ENCODE measurements at places on chromosomes 2 and 18. TPM values are rescaled to one million over a fixed set of nuclear protein-coding genes. Genes with fewer than 3 reads are reported as not detected.

The PRKAG3 gene
- not detected for total RNA-seq

The MDH1B gene
- total RNA-seq, result 3.3 TPM

- H3K4me1 ChIP-seq, result no peaks in the 10 kb centered on the region
- DNase-seq, result no peak
- no peaks in the 10 kb centered on the region for H3K36me3 ChIP-seq
- H3K27ac ChIP-seq, result no peak overlapping the region
These were observed 23.2 kb downstream of the DOCK10 start for GRCh38 chr2:225019105-225019504.

The PLA2R1 gene
- 4.4 TPM for total RNA-seq

GRCh38 chr2:24682304-24682703 is 110.9 kb downstream of the PTRHD1 start:
- no peak overlapping the region for H3K4me3 ChIP-seq
- H3K27me3 ChIP-seq, result no peaks in the 10 kb centered on the region
- H3K27ac ChIP-seq, result no peak overlapping the region
- H3K36me3 ChIP-seq, result peaks cover 3% of the 10 kb centered on the region

The LOXHD1 gene
- 0.30 TPM for total RNA-seq

- peaks cover 44% of the 10 kb centered on the region for H3K36me3 ChIP-seq
- no peaks in the 10 kb centered on the region for H3K27me3 ChIP-seq
- no peak overlapping the region for H3K27ac ChIP-seq
- DNase-seq, result no peak
- peaks cover 22% of the 10 kb centered on the region for H3K4me1 ChIP-seq
These were observed 13.1 kb downstream of the STARD7 start for GRCh38 chr2:96195410-96196066.
